ENCODE measurements at places on chromosomes 6 and 20.

DNA sequence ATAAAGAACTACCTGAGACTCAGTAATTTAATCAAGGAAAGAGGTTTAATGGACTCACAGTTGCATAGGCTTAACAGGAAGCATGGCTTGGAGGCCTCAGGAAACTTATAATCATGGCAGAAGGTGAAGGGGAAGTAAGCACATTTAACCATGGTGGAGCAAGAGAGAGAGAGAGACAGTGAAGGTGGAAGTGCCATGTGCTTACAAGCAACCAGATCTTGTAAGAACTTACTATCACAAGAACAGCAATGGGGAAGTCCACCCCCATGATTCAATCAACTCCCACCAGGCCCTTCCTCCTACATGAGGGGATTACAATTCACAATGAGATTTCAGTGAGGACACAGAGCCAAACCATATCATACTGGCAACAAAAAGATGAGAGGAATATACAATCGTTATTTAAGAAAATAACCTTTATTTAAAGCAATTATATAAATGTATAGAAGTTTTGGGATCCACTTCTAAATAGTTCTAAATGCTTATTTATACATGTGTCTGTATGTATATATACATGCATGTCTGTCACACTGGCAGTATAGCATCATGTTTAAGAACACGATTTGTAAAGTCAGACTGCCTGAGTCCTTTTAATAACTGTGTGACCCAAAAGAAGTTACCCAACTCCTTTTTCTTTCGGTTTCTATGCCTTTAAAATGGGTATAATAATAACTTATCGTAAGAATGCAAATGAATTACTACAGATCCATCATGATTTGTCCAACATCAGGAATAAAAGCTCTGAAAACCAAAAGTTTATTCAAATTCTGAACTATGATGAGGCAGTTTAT, 255.7 kb upstream of the THEMIS start:
- no peak for DNase-seq

DNA sequence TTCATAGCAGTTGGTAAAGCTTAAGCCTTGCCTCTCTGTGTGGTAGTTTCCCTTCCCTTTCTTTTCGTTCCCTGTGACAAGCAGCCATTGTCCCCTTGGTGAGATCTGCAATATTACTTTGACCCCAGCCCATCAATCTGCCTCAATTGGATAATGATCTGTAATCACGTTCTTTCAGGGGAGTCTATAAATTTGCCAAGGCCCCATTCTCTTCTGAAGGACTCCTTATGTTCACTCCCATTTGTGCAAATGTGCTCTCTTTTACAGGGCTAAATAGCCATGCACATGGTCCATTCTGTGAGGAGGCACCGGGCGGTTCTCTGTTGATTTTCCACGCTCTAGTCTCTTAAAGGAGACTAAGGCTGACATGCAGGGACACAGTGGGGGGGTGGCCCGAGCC, 660.4 kb upstream of the SLC35B3 start:
- DNase-seq: no peak

DNA sequence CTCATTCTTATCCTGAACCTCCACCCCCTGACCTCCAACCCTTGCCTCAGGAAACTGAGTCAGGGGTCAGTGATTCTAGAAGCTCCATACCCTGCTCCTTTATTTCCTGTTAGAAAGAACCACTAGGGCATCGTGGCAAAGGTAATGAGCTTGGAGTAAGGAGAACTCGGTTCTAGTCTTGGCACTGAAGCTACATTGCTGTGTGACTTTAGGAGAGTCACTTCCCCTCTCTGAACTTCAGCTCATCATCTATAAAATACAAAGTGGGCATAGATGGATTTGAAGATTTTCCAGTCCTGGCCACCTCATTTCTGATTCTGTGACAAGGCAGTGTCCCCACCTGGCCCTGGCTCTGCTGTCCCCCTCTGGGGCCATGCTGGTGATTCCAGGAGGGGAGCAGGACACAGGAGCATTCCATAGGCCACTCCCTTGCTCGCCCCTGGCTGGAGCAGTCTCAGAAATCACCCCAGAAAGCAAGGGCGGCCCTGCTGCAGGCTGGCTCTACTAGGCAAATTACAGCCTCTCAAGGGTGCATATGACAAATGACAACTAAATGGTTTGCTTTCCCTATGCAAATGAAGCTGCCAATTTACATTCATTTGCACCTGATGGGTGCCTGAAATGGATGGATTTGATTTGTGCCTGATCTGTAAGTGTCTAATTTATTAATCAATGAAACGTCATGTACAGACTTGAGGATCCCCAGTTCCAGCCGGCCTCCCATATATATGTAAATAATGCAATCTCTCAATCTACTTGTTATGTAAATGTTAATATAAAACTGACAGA, 62.2 kb downstream of the LRFN2 start:
- DNase-seq: no peak

- no peak for DNase-seq
Observed at GRCh38 chr6:95949985-95950384, 65.8 kb upstream of the FUT9 start.

GRCh38 chr6:156949376-156949775, 172.2 kb downstream of the ARID1B start:
- peak; percentile 78 for DNase-seq

DNA sequence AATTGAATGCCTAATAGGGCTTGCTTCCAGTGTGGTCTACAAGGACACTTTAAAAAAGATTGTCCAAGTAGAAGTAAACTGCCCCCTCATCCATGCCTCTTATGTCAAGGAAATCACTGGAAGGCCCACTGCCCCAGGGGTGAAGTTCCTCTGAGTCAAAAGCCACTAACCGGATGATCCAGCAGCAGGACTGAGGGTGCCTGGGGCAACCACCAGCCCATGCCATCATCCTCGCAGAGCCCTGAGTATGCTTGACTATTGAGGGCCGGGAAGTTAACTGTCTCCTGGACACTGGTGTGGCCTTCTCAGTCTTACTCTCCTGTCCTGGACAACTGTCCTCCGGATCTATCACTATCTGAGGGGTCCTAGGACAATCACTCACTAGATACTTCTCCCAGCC, 411.5 kb downstream of the TENT5A start:
- no peak for DNase-seq

DNA sequence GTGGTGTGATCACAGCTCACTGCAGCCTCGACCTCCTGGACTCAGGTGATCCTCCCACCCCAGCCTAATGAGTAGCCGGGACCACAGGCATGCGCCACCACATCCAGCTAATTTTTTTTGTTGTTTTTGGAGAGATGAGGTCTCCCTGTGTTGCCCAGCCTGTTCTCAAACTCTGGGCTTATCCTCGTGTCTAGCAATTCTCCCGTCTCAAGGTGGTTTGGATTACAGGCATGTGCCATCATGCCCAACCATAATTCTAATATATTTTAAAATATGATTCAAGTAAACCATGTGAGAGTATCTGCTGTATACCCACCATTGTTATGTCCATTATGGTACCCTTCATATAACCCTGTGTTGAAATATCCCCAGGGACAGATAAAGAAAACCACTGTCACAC, 60.3 kb upstream of the C20orf144 start:
- no peak for DNase-seq

- no peak for DNase-seq
Observed at GRCh38 chr6:149230712-149231460, 86.6 kb upstream of the TAB2 start.

DNA sequence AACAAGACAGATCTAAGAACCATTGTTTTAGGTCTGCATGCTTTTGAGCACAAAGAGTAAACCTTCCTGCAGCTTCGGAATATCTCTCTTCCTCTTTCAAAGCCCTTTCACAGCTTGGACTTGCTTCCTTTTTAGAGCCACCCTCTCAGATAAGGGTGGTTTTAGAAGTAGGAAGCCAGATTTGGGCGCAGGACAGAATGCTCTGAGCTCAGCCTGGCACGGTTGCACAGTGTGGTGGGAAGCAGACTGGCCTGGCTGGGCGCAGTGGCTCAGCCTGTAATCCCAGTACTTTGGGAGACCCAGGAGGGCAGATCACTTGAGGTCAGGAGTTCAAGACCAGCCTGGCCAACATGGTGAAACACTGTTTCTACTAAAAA, 35.6 kb upstream of the PNRC1 start:
- DNase-seq: no peak

- DNase-seq: peak; percentile 44
Observed at GRCh38 chr6:113894712-113895674, 37.8 kb downstream of the MARCKS start.

DNA sequence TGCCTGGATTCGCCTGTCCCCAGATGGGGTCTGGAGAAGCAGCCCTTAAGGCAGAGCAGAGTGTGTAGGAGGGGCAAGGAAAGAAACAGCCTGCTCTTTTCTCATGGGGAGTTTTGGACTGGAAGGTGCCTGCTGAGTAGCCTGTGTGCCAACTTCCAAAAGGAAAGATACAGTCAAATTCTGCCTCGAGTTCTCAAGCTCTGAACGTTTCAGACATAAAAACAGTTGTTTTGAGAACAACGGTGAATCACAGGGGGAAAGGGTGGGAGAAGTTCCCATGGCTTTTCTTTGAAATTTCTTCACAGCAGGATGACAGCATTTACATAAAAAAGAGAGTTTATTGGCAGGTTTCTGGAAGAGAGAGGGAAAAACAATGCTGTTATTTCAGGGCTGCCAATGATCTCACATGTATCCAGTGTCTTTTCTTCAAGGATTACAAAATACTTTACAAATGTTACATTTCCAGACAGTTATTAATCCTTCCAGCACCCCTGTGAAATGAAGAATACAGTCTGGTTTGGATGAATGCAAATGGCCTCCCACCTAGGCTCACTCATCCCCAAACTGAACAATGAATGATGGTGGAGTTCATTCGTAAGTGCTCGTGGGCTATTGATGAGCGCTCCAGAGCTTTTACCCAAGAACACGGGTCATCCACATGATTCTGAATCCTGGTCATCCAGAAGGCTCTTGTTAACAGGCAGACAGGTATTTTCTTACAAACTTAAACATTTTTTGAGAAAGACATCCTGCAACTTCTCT, 33.8 kb upstream of the ECI2 start:
- DNase-seq: peak; percentile 35

- DNase-seq: no peak
Observed at GRCh38 chr6:139369068-139369467, 5.4 kb downstream of the CITED2 start.

GRCh38 chr6:52590152-52590891, 13.5 kb upstream of the TRAM2 start:
- peak; percentile 62 for DNase-seq

- DNase-seq: no peak
Observed at GRCh38 chr20:7806831-7807230, 133.4 kb downstream of the HAO1 start.

DNA sequence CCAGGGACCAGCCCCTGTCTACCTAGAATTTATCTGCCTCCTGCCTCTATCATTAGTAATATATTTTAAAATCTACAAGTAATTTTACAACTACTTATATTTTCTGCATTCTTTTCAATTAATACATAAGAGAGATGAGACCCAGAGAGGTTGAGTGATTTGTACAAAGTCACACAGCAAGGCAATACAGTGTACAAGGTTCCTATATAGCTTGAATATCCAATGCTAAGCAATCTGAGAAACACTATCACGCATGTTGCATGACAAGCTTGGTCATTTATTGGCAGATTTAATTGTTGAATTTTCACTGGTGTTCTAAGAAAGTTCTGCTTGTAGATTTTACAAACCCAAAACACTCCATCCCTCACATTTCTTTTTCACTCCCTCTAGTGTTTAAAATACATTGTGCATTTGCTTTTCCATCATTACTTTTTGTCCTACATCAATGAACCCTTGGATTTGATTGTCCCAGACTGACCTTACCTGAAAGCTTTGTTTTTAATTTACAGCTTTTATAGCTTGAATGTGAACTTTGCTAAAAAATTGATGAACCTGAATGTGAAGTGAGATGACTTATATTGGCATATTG, 520.9 kb upstream of the CITED2 start:
- DNase-seq: no peak

DNA sequence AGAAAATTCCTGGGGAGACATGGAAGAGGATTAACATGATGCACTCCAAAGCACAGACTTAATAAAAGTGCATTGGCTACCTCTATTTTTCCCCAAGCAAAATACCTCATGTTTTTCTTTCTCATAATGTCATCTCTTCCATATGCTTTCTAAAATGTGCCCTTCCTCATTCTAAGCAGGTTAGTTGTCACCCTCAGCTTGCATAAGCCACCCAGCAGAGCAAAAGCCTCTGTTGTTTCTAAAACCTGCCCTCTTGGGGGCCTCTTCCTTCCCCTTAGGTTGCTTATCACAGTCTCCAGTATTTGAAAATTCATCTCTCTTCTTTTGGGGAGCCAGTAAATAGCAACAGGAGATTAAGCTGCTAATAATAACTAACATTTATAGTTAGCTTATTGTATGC, 183.6 kb upstream of the FLRT3 start:
- no peak for DNase-seq

DNA sequence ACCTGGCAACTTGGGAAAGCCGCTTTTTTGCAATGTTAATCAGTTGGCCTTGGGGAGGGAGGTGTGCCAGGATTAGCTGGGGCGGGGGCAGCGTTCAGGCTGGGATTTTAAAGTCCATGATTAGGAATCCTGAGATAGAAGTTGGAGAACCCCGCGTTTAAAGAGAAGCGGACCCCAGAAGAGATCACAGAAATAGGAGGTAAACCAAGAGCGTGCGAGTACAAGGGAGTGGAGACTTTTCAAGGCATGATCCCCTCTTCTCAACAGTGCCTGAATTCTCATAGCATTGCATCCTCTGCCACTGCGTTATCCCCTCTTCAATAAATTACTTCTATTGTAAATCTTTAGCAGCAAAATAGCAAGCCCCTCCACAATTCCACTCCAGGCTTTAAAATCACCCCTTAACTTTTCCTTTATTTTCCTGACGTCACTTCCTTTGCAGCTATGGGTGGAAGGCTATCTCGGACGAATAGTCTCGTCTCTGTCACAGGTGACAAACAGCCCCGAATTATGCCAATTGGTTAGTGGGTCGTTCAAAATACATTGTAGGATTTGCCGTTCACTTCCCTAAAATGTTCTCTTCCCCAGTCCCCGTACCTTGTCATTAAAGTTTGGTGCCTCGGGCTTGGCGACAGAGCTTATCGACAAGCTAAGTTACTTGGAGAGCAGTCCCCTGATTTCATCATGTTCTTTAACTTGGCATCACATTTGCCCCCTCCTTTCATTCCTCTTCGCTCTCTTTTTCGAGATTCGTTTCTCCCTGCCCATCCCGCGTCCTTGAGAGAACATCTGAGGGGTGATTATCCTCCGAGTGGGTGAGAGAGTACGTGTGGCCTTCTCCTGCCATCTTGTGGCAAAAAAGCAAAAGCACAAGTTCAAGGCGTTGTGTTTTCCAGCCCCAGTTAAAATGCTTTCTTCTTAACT, 17.1 kb downstream of the OR2B2 start:
- peak; percentile 83 for DNase-seq
